ENCODE measurements at places on chromosomes 12 and 14.

GRCh38 chr12:61272441-61272840 lies 987.8 kb upstream of the USP15 start:
- DNase-seq = no peak

DNA sequence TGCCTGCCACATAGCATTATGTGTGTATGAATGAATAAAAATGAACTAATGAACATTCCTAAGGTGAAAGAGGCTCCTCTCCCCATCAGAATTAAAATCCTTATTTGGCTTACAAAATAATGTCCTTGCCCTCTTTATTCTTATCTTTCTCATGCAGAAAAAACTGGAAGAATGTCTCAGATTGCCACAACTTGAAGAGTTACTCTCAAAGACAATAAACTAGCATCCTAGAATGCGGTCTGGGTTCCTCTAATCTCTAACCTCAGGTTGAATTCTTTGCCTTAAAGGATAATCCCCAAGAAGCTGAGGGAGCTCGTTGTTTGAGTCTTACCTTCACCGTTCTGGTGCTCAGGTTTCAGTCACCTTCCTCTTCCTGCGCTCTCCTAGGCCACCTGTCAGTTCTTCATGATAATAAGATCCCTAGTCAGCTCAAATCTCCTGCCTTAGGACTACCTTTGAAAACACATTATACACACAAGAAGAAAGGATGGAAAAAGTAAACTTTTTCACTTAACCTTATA lies 147.1 kb downstream of the PHLDA1 start:
- DNase-seq = no peak

DNA sequence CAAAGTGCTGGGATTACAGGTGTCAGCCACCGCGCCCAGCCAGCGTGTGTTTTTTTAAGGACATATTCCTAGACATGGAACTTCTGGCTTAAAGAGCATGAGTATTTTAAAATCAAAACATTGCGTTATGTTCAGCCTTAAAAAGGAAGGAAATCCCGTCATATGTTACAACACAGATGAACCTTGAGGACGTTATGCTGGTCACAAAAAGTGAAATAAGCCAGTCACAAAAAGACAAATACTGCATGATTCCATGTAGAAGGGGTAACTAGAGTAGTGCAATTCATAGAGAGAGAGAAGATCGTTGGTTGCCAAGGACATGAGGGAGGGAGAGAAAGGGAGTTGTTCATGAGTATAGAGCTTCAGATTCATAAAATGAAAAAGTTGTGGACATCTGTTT lies 53.9 kb downstream of the ACACB start:
- DNase-seq = no peak

DNA sequence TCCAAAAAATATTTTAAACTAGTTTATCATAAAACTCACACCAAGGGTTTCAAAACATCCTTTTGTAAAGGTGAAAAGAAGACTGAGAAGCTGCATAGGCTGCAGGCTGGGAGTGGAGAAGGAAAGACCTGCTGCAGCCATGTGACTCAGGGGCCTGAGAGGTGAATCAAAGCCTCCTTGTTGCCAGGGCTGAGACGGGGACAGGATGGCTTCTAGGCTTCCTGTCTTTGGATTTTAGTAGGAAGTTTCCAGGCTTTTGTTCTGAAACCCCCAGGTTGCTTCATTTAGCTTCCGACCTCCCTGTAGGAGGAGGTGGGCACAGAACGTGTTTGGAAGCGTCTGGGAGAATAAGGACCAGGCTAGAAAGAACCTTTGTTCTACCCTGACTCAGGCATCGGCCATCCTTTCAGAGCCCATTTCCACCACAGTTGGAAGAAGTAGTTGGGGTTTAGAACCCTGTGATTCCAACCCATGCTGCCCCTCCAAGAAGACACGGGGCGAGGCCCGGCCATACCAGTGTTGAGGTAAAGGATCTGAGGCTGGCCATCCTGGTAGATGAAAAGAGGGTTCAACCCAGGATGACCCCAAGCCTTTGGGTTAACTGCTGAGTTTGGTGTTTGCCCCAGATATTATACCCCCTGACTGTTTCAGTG lies 122.4 kb downstream of the SLC25A47 start:
- no peak for DNase-seq

DNA sequence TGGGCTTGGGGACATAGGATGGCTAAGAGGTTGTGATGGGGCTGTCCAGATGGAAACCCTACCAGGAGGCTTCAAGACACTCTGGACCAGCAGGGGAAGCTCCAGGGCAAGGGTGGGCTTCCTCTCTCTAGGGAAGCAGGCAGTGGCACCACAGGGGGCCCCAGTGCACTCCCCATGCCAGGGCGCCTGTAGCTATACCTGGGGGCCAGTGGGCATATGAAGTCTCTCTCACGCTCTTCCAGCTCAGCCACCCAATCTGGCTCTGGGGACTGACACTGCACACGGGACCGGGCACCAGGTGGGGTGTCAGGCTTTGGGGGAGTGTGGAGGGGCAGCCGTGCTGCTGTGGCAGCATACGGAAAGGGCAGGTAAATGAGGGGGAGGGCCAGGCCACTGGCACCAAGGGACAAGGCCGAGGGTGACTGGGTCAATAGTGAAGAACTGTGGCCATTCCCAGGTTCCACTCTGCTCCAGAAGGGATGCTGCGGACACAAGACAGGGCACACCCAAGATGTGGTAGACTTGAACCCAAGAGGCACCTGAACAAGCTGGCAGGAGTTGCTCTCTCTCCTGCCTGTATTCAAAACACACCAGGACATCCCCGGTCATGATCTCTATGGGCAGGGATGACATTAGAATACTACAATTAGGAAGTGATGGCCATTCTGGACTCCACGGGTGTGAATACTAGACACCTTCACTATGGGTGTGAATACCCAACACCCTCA lies 27.5 kb downstream of the RFLNA start:
- no peak for DNase-seq

- no peak for DNase-seq
Observed at GRCh38 chr12:126492181-126492580, 1426.9 kb downstream of the AACS start.

GRCh38 chr14:90438841-90439240 lies 42.0 kb downstream of the CALM1 start:
- no peak for DNase-seq

GRCh38 chr12:121871467-121871866 lies 12.8 kb upstream of the HPD start:
- no peak for DNase-seq

GRCh38 chr12:115934046-115934445 lies 343.4 kb downstream of the MED13L start:
- DNase-seq = no peak

- DNase-seq = no peak
Observed at GRCh38 chr14:63470962-63471793, 72.0 kb downstream of the PPP2R5E start.

GRCh38 chr12:53495903-53496751 lies 3.1 kb downstream of the MAP3K12 start:
- no peak for DNase-seq

GRCh38 chr14:97046967-97047366 lies 249.8 kb downstream of the VRK1 start:
- DNase-seq = no peak

DNA sequence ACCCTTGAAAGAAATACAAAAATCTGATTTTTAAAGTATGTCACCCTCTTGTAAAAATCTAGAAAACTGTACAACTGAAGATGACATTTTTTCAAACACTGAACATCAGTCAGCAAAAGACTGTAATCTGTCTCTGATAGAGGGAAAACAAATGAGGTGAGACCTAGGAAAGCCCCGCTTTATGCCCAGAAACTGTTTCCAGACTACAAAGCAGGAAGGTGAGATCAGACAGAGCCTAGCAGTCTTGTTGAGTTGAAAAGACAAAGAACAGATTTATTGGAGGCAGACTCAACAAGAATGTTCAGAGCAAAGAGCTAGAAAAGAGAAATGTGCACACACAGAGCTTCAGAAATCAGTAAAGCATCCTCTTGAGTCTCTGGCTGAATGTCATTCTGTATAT lies 873.6 kb downstream of the LRFN5 start:
- no peak for DNase-seq

GRCh38 chr12:67002720-67003119 lies 266.4 kb upstream of the CAND1 start:
- DNase-seq = no peak

DNA sequence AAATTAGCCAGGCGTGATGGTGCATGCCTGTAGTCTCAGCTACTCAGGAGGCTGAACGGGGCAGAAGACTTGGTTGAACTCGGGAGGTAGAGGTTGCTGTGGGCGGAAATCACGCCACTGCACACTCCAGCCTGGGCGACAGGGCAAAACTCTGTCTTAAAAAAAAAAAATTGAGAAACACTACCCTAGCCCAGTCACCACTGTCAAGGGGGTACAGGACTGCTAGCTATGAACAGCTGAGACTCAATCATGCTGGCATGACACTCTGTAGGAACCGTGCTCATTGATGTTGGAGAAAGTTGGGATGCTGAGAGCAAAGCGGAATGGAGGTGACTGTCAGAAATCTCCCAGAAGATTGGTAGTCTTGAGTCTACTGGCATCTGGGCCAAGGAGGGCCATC lies 58.2 kb upstream of the STON2 start:
- DNase-seq = no peak

GRCh38 chr12:12804011-12804410 lies 9.1 kb upstream of the DDX47 start:
- no peak for DNase-seq

GRCh38 chr12:27936196-27936595 lies 36.3 kb downstream of the PTHLH start:
- DNase-seq = no peak

DNA sequence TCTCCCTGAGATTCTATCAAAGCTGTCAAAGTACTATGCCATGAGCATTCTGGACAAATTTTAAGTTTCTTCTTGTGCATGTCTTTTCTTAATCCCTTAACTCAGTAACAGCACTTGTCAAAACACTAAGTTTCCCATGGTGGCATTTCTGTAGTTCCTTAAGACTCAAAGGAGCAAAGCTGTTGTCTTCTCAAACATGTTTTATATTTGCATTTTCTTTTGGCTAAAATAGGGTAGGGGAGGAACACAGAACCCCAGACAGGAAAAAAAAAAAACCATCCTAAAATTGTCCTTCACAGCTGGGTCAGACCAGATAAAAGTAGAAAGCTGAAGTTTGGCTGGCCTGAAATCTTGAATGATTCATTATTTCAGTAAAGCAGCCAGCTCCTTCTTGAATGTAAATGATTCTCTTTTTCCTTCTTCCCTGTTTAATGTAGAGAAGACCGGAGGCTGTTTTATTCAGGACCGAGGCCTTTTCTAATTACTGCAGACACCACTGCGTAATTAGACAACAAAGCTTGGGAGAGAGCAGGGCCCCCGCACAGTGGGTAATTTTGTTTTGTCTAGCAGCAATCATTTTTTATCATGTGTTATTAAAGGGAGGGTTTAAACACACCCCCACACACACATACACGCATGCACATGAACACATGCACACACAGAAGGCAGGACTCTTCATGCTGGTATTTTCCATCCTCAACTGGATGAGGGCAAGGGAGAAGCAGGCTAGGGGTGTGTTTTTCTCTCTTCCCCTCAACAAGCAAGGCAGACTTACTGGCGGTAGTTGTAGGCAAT lies 51.0 kb downstream of the PAH start:
- DNase-seq = no peak

DNA sequence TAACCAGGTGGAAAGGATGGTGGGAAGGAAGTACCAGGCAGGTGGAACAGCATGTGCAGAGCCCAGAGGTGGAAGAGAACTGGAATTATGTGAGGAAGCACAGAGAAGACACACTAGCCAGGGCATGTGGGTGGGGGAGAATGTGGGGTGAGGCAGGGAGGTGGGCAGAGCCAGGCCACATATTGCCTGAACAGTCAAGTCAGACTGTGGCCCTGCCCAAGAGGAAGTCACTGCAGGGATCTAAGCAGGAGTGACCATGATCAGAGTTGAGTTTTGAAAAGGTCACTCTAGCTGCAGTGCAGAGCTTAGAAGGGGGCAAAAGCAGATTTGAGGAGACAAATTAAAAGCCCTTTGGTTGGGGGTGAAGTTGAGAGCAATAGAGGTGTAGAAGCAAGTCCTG lies 114.0 kb upstream of the SLC38A2 start:
- no peak for DNase-seq

DNA sequence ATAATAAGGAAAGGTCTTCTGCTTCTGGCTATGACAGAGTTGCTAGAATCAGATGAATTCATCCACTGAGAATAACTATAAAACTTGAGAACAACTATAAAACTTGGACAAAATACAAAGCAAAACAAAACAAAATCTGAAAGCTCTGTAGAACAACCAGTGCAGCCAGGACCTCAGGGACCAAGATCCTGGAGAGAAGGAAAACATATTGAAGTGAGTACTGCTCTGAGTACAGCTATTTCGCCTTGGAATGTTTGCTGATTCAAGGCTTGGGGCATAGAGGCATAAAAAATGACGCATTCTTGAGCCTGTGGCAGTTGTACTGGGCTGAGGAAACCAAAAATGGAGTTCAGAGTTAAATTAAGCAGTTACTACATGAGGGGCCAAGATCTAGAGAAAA lies 21.7 kb downstream of the FOXA1 start:
- DNase-seq = no peak

- no peak for DNase-seq
Observed at GRCh38 chr14:32136027-32136825, 59.1 kb downstream of the ARHGAP5 start.

DNA sequence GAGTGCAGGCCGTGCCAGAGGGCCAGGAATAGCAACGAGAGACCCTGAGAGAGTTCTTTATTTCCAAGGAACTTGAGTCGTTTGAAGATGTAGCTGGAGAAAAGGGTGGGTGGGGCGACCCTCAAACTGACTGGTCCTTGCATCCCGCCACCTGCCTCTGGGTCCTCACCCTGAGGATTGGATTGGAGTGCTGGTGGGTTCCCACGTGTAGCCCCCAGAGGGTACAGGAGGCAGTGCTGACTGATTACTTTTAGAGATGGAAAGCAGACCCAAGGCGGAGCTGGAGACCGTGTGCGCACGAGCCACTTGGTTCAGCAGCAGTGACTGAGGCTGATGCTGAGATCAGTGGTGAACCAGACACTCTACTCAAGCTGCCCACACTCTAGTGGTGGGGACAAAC lies 6.9 kb downstream of the EMG1 start:
- no peak for DNase-seq

GRCh38 chr12:18718462-18718861 lies 19.4 kb downstream of the PLCZ1 start:
- no peak for DNase-seq

DNA sequence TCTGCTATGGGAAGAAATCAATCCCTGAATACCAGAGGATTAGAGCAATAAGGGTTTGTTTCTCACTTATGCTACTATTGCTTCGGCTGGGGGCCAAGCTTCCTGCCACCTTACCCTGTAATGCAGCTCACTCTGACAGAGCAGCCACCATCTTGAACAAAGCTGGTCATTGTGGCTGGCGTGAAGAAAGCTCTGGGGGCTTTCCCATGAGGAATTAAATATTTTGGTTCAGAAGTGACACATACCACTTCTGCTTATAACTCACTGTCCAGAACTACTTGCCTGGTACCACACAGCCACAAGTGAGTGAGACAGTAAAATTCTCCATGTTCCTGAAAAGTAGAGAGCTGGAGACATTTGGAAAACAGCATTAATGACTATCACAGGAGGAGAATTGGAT lies 82.6 kb downstream of the GALNT8 start:
- DNase-seq = no peak

- no peak for DNase-seq
Observed at GRCh38 chr12:59834659-59835474, 239.0 kb downstream of the SLC16A7 start.

- no peak for DNase-seq
Observed at GRCh38 chr14:92670643-92671366, 77.6 kb downstream of the LGMN start.

- DNase-seq = no peak
Observed at GRCh38 chr12:66388517-66388916, 86.2 kb downstream of the HELB start.

Measured in activated T-helper 1 cell treated with anti-CD3 and anti-CD28 coated beads, Interleukin-2, amount 50 U/mL, for 16 hours (primary cell).